ENCODE measurements at places on chromosomes 16 and 17.

GRCh38 chr16:29318037-29318436, 88.5 kb downstream of the NPIPB11 start:
- DNase-seq: no peak
- H3K36me3 ChIP-seq: no peaks in the 10 kb centered on the region
- H3K4me3 ChIP-seq: no peak overlapping the region
- H3K27ac ChIP-seq: no peak overlapping the region

DNA sequence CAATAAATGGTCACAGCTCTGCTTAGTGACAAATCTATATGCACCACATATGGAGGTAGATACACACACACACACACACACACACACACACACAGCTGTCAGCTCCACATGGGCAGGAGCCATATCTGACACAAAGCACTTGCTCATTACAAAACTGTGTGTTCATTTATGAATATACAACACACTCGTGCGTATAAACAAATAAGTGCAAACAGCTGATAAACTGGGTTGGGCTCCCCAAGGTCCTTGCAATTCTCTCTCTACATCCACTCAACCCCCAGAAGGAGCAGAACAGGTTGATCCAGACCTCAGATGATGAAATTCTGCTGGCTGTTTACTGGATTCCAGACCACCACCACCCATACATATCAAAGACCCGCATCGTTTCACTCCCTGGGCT, 140.7 kb downstream of the XYLT1 start:
- DNase-seq: no peak
- peaks cover 42% of the 10 kb centered on the region for H3K36me3 ChIP-seq
- peaks cover 39% of the 10 kb centered on the region for H3K4me1 ChIP-seq
- H3K27me3 ChIP-seq: no peaks in the 10 kb centered on the region
- no peak overlapping the region for H3K27ac ChIP-seq
- H3K4me3 ChIP-seq: no peak overlapping the region

- H3K27me3 ChIP-seq: no peaks in the 10 kb centered on the region
- DNase-seq: no peak
- no peak overlapping the region for H3K4me3 ChIP-seq
- H3K36me3 ChIP-seq: peaks cover 55% of the 10 kb centered on the region
- peak overlapping the region; percentile 18 for H3K27ac ChIP-seq
Measured at GRCh38 chr16:74480150-74481029, 59.1 kb upstream of the CLEC18B start.

- H3K27me3 ChIP-seq: no peaks in the 10 kb centered on the region
- no peak overlapping the region for H3K4me3 ChIP-seq
- H3K36me3 ChIP-seq: peaks cover 7% of the 10 kb centered on the region
- no peak for DNase-seq
Measured at GRCh38 chr16:3696425-3697218, 20.7 kb downstream of the TRAP1 start.

- no peak for DNase-seq
- H3K4me1 ChIP-seq: peaks cover 5% of the 10 kb centered on the region
- H3K27ac ChIP-seq: no peak overlapping the region
- no peak overlapping the region for H3K4me3 ChIP-seq
- peaks cover 56% of the 10 kb centered on the region for H3K36me3 ChIP-seq
Measured at GRCh38 chr16:87725596-87726235, 40.1 kb downstream of the KLHDC4 start.

- peak overlapping the region; percentile 74 for H3K27ac ChIP-seq
- H3K4me1 ChIP-seq: peaks cover 43% of the 10 kb centered on the region
- H3K4me3 ChIP-seq: peak overlapping the region; percentile 60
- no peaks in the 10 kb centered on the region for H3K27me3 ChIP-seq
Measured at GRCh38 chr17:40069751-40070708, 7.3 kb downstream of the THRA start.

GRCh38 chr16:86671486-86672178, 93.3 kb downstream of the FOXL1 start:
- peaks cover 3% of the 10 kb centered on the region for H3K4me1 ChIP-seq
- no peaks in the 10 kb centered on the region for H3K36me3 ChIP-seq
- peaks cover 3% of the 10 kb centered on the region for H3K27me3 ChIP-seq

DNA sequence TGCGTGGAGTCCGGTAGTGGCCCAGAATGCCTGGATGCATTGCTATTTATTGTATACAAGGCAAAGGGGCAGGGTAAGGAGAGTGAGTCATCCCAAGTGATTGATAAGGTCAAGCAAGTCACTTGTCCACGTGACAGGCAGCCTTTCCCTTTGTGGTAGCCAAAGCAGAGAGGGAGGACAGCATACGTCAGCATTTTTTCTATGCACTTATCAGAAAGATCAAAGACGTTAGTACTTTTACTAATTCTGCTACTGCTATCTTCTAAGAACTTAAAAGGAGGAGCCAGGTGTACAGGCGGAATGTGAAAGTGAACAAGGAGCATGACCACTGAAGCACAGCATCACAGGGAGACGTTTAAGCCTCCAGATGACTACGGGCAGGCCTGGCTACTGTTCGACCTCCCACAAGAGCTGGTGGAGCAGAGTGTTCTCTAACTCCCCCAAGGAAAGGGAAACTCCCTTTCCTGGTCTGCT, 47.9 kb upstream of the ARL4D start:
- H3K4me3 ChIP-seq: no peak overlapping the region
- no peaks in the 10 kb centered on the region for H3K27me3 ChIP-seq
- H3K27ac ChIP-seq: no peak overlapping the region
- DNase-seq: no peak

DNA sequence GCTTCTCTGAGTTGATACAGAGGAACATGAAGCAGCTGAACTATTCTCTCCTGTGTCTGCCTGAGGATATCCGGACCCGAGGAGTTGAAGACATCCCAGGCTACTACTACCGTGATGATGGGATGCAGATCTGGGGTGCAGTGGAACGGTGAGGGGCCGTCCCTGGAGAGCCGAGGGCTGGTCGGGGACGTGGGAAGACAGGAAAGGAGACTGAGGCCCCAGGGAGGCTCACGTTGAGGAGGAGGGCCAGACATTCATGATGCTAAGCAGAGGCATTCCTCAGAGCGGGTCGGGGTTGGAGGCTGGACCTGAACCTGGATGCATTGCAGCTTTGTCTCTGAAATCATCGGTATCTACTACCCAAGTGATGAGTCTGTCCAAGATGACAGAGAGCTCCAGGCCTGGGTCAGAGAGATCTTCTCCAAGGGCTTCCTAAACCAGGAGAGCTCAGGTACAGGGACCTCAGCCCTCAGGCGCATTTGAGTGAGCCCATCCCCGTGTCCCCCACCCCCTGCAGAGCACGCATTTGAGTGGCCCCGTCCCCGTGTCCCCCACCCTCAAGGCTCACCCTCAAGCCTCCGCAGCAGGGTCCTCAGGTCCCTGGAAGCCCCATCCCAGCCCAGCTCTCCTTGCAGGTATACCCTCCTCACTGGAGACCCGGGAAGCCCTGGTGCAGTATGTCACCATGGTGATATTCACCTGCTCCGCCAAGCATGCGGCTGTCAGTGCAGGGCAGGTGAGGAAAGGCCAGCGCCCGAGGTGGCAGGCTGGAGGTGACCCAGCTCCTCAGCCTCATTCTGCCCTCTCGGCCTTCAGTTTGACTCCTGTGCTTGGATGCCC, 8.3 kb downstream of the ALOX15B start:
- H3K27ac ChIP-seq: no peak overlapping the region
- H3K27me3 ChIP-seq: peaks cover 15% of the 10 kb centered on the region
- no peak overlapping the region for H3K4me3 ChIP-seq
- no peaks in the 10 kb centered on the region for H3K4me1 ChIP-seq
- DNase-seq: no peak

GRCh38 chr16:22217890-22218730, 12.0 kb downstream of the EEF2K start:
- H3K4me3 ChIP-seq: no peak overlapping the region
- peaks cover 32% of the 10 kb centered on the region for H3K36me3 ChIP-seq
- no peak for DNase-seq
- H3K4me1 ChIP-seq: peaks cover 21% of the 10 kb centered on the region

DNA sequence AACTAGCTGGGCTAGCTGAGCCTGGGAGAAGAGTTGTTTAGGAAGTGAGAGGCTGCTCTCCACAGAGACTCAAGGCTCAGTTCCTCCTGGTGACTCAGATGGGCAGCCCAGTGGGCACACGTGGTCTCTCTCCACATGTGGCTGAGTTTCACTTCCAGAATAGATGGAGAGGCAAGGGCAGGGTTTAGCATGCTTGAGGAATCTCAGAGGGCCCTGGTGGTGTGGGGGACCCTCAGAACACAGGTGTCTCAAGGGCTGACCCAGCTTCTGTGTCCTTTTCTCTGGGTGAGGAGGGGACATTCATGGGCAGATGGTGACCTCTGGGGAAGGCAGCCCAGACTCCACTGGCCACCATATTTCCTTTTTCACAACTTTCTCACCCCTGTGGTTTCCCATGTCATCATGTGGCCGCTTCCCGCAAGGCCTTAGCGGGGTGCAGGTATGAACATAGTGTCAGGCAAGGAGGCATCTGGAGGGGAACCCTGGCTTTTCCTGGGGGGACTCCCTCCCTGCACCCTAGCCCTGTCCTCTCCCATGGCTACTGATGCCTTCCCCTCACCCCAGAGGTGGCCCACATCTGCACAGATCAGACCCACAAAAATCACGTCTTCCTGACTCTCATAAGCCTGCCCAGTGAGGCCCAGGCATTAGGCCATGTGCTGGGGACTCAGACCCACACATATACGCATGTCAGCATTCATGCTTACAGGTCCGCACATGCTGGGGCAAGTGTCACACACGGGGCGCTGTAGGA, 3.3 kb downstream of the GRN start:
- no peak overlapping the region for H3K4me3 ChIP-seq
- peaks cover 12% of the 10 kb centered on the region for H3K36me3 ChIP-seq
- DNase-seq: no peak
- peaks cover 30% of the 10 kb centered on the region for H3K4me1 ChIP-seq

- no peaks in the 10 kb centered on the region for H3K27me3 ChIP-seq
- H3K36me3 ChIP-seq: no peaks in the 10 kb centered on the region
- H3K27ac ChIP-seq: no peak overlapping the region
Measured at GRCh38 chr17:65193305-65193704, 56.1 kb downstream of the RGS9 start.

GRCh38 chr16:58733248-58733670, 857 bp downstream of the GOT2 start:
- peaks cover 23% of the 10 kb centered on the region for H3K36me3 ChIP-seq
- H3K4me1 ChIP-seq: peaks cover 33% of the 10 kb centered on the region
- no peak for DNase-seq
- H3K4me3 ChIP-seq: peak overlapping the region; percentile 99

- no peak overlapping the region for H3K27ac ChIP-seq
- no peaks in the 10 kb centered on the region for H3K27me3 ChIP-seq
- no peak overlapping the region for H3K4me3 ChIP-seq
- no peak for DNase-seq
- peaks cover 16% of the 10 kb centered on the region for H3K4me1 ChIP-seq
- H3K36me3 ChIP-seq: peaks cover 11% of the 10 kb centered on the region
Measured at GRCh38 chr16:67857547-67858233, 10.2 kb upstream of the CENPT start.

- no peak overlapping the region for H3K4me3 ChIP-seq
- no peak overlapping the region for H3K27ac ChIP-seq
- no peak for DNase-seq
- H3K36me3 ChIP-seq: peaks cover 16% of the 10 kb centered on the region
- H3K4me1 ChIP-seq: peaks cover 39% of the 10 kb centered on the region
Measured at GRCh38 chr16:17265154-17265553, 205.6 kb downstream of the XYLT1 start.

DNA sequence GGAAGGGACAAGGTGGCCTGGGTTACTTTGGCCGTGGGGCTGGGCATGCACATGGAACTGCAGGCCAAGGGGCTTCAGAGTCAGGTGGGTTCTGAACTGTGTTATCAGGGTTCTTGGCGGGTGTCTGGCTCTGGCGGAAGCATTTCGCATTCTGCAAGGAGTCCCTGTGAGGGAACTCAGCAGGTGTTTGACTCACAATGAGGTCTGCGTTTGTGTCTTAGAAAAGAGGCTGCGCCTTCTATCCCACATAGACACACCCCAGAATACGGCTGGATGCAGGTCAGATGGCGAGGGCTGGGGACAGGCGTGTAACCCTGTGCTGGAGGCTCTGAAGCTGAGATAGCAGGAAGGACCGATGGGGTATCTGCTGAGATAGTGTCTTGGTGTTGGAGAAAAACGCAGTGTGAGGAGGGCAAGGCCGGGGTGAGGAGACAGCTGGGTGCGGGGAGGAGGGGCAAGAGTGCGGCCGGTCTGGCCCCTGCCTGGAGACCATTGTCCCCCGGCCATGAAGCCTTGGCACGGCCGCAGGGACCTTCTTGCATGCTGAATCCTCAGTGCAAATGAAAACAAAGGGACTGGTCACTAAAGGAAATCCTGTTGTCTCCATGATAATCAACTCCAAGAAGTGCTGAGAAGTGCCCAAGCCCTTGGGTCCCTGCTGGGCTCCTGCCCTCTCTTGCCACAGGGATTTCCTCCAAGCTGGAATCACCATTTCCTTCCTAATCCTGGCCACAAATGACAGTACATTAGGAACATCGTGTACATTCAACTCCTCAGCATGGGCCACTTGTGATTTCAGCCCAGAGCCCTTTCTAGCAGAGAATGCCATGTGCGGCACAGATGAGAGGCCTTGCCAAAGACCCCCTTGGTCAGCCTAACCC, 22.8 kb upstream of the MTSS2 start:
- no peaks in the 10 kb centered on the region for H3K36me3 ChIP-seq
- no peak overlapping the region for H3K4me3 ChIP-seq
- H3K27me3 ChIP-seq: no peaks in the 10 kb centered on the region
- peaks cover 23% of the 10 kb centered on the region for H3K4me1 ChIP-seq
- no peak for DNase-seq

DNA sequence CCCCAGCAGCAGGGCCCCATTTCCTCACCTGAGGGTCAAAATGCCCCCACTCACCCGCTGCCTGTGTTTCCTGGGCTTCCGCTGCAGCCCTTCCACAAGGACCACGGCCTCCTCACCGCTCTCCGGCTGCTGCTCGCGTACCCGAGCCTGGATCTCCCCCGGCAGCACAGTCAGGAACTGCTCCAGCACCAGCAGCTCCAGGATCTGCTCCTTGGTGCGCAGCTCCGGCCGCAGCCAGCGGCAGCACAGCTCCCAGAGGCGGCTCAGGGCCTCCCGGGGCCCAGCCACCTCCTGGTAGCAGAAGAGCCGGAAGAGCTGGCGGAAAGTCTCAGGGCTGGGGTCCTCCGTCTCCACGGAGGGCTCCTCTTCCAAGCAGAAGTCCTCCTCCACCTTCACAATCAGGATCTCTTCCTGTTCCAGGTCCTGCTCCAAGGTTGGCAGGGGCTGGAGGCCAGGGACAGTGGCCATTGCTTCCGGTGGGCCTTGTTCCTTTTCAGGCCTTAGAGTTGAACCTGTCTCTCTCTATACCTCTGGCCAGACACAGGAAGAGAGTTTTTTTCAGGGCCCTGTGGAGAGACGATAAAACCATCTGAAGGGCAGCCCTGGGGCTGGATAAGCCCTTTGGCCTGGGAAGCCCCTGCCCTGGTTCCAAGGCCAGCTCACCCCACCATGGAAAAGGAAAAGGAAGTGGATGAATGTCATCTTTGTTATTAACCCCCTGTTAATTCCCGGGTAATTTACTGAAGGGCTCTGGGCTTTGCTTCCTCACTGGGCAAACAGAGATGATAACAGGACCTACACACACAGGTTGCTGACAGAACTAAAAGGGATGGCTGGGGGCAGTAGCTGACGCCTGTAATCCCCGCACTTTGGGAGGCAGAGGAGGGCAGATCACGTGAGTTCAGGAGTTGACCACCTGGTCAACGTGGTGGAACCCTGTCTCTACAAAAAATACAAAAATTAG, 1.2 kb downstream of the ZNF500 start:
- peaks cover 29% of the 10 kb centered on the region for H3K4me1 ChIP-seq
- peaks cover 16% of the 10 kb centered on the region for H3K36me3 ChIP-seq
- peak overlapping the region; percentile 85 for H3K27ac ChIP-seq
- H3K4me3 ChIP-seq: peak overlapping the region; percentile 84
- H3K27me3 ChIP-seq: no peaks in the 10 kb centered on the region
